ENCODE measurements at places on chromosomes 1 and 21.

- no peak for DNase-seq
Observed at GRCh38 chr1:78045926-78046778, at the start of gene GIPC2. Gene GIPC2 (plus strand): TSS chr1:78045966. CDS start chr1:78046095, 129 bp downstream.

GRCh38 chr21:25565272-25566211 lies 41.7 kb downstream of the MRPL39 start:
- no peak for DNase-seq

DNA sequence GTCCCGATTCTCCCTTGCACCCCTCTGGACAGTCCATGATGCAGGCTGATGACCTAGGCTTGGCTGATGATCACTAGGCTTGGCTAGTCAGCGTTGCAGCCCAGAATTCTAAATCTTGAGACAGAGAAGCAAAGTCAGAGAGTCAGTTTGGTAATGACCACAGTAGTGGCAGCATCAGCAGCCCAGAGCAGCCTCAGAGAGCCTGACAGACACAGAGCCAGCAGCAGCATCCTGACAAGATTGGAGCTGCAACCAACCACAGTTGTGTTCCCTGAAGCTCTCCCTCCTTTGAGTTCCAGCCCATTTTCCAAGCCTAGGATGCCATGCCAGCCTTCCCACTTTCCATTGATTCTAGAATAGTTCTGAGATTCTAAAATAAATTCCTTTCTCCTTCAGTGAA lies 16.8 kb upstream of the ITLN1 start:
- no peak for DNase-seq

DNA sequence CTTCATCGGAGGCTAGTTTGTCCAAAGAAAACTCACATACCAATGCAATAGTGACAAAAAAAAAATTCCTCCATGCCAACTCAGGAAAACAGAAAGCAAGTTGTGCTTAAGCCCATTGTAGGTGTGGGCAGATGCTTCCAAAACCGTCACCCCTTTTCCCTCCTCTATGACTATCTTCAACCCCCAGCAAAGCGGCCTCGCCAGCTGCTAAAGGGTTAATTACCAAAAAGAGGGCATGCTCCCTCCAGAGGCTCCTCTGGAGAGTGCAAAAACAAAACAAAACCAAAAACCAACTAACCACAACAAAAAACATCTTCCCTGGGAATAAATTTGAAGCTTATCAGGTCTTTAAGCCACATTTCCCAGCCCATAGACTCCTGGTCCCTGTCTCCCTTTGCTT lies 1.2 kb downstream of the LMOD1 start:
- DNase-seq, result no peak

GRCh38 chr1:46158312-46159281 lies 16.3 kb upstream of the TSPAN1 start:
- DNase-seq, result no peak

GRCh38 chr1:53182111-53182593 lies 14.5 kb upstream of the CPT2 start:
- peak; percentile 73 for DNase-seq

DNA sequence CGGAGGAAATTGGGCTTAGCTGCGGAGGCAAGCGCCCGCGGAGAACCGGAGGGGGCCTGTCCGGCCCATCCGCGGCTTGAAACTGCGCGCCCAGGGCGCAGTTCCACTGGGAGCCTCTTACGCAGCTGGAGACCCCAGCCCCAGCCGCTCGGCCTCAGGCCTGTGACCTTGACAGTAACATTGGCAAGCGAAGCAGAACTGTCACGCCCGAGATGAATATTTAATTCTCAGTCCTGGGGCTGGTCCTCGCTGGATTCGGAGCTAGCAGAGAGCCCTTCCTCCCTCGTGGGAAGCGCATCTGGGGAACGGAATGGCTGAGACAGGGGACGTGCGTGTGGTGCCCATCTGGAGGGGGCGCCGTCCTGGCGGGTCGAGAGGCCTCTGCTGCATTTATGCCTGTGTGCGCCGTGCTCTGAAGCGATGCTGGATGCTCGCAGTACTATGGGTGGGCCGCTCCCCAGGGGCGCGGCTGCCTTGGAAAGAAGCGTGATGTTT lies 928 bp downstream of the SLC6A17 start:
- DNase-seq, result no peak

DNA sequence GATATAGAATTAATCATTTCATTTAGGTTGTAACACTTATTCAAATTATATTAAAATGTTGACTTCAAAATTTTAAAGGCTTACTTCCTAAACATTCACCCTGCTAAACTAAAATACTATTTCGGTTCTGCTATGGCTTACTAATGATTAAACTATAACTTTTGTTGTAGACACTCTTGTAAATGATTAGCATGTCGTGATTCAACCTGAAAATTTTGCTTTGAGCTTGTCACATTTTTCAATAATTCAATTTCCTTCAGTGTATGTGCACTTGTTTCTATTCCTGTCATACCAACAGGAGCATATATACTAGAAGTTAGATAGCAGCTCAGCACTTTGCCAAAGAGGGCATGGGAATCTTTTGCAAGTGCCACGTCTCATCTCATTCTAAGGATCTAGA lies 1018.8 kb downstream of the AMY1C start:
- no peak for DNase-seq

GRCh38 chr1:64594446-64594845 lies 124.5 kb downstream of the CACHD1 start:
- DNase-seq, result no peak

- no peak for DNase-seq
Observed at GRCh38 chr1:68344208-68344607, 105.5 kb downstream of the RPE65 start.

DNA sequence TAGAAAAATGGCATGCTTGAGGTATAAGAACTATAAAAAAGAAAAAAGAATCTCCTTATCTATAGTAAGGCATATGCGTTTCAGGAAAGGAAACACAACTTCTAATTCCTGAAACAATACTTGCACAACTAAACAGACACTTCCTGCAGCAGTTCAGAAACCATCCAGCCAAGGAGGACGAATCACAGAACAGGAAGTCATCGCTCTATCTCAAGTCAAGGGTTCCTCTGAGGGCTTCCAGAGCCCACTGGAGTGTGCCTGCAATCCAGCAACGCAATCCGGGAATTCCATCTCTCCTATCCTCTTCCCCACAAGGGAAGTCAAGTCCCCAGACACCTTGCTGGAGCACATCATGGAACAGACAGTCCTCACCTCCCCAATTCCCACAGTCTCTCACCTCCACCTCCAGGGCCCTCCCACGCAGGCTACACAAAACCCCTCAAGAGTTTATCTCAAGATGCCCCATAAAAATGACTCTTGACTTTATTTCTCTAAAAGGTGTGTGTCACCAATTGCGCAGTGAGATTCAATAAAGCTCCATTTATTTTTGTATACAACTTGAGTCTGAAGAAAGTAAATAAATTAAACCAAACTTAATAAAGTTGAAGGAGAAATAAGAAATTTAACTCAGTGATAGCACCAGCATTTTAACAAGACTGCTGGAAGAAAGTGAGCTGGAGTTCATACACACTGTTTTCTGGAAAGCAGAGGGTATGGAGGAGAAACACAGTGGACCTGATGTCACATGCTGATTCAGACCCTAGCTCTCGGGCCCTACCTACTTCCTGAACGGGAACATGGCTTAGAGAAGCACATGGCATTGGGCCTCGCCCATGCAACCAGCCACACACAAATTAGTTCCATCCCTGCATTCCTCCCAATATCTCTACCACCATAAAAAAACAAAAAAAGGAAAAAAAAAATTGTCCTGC lies 39.9 kb downstream of the SIPA1L2 start:
- no peak for DNase-seq

GRCh38 chr1:228923973-228924686 lies 188.9 kb downstream of the RHOU start:
- DNase-seq, result no peak

DNA sequence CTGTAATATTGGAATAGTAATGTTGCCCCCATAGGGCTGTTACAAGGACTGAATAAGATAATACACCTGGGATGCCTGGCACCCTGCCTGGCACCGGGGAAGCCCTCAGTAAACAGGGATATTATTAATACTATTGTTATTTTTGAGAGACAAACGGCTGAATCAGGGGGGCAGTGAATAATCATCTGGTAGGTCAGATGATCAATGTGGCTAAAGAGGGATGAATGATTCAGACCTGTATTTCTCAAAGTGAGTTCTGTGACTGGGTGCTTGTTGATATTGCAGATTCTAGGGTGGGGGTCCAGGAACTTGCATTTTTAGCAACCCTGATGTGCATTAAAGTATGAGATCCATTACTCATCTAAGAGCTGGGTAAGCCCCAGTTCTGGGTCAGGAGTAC lies 46.2 kb upstream of the BCL10 start:
- DNase-seq, result no peak

DNA sequence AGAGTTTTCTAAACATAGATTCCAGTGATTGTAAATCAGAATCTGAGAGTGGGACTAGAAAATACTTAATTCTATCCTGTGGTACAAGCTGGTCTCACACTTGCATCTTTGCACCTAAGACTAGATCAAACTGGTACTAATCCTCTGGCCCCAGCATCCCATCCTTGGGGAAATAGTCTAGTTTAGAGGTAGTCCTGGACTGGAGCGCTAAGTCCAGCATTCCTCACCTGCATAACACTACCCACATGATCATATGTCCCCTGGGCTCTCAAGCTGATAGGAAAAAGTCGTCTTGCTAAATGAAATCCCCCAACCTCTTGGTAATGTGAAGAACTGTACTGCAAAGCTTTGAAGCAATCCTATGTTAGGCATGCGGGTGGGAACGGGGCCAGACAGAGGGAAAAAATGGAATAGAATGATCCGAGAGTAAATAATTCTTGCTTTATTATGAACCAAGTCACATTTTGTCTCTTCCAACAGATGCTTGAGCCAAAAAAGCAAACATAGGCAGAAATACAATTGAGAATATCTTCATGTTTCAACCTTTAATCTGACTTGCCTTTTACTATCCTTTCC lies 4.8 kb downstream of the COX20 start:
- DNase-seq, result no peak

DNA sequence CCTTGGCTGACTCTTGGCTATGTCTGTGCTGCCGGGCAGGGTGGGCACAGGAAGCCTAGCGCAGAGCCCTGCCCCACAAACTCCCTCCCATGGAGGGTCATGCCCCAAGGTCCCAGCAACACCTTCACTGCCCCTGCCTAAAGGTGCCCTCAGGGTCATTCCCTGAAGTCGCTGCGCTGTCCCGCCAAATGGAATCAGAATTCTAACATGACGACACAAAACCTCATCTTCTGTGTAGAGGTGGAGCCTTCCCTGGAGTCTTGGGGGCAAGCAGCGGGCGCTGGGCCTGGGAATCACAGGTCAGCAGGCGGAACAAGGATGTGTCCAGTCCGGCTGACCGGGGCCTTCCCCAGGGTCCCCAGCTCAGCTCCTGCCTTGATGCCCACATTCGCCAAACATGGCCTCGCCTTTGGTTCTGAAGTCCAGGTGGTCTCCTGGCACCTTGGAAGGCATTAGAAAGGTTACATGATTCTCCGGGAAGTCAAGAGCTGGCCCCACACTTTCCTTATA lies 17.3 kb downstream of the TMEM201 start:
- DNase-seq, result no peak

GRCh38 chr1:221543529-221544120 lies 198.3 kb downstream of the DUSP10 start:
- no peak for DNase-seq

DNA sequence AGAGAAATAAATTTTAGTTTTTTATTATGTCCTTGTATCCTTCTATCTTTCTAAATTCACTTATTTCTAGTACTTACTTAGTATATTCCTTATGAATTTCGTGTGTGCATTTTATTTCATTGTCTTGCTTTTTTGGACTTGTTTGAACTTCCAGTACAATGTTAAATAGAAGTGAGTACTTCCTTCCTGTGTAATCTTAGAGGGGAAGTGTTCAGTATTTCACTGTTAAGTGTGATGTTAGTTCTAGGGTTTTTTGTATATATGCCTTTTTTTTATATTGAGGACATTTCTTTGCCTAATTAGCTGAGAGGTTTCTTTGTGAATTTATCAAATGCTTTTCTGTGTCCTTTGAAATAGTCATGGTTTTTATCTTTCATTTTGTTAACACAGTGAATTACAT lies 10.7 kb downstream of the LYPLAL1 start:
- no peak for DNase-seq

GRCh38 chr1:227740401-227740960 lies 5.2 kb downstream of the SNAP47 start:
- DNase-seq, result no peak

DNA sequence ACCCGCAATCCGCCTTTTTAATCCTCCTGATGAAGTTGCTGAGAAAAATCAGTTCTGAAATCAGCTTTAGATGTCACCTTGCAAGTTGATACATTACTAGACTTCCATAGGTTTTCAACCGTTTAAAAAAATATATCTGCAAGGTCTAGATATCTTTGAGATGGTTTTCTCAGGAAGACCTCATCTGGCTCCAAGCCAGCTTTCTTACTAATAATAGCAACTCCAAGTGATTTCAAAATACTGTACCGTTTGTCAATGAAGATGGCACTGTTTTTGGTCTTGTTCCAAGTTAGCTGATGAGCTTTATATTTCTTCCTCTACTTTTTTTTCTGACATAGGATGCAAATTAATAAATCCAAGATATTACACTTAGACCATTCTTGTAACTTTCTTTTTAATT lies 40.3 kb downstream of the LRRC8C start:
- no peak for DNase-seq

GRCh38 chr1:87132284-87132870 lies 196.3 kb upstream of the LMO4 start:
- DNase-seq, result no peak

- no peak for DNase-seq
Observed at GRCh38 chr1:25996966-25997827, 666 bp downstream of the PAFAH2 start.

DNA sequence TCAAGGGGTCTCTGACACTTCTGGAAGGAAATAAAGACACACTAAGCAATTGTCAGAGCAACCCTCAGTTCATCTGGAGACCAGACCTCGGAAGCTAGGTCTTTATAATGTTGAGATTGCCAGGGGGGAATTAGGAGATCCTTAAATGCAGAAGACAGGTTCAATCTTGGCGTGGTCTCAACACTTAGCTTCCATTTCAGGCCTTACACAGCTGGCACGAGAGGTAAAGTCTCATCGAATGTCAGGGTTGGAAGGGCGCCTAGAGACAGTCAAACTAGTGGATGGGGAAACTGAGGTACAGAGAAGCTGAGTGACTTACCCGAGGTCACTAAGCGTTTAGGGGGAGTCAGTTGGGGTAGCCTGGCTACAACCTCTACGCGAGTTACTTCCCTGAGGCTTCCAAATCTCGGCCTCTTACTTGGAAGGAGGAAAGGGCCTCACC lies 562 bp upstream of the EPB41 start:
- DNase-seq, result no peak

DNA sequence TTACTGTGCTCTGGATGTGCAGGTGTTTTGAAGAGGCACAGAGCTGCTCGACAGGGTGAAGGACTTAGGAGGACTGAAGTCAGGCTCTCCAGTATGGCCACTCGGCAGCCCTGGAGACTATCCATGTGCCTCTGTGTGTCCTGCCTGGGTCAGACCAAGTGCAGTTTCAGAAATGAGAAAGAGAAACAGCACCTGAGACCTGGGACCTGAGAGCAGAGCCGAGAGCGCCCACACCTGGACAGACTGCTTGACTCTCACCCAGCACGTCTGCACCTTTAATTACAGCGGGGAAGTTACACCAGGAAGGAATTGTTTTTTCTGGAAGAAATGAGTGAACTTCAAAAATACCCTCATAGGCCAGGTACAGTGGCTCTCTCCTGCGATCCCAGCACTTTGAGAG lies 59.7 kb upstream of the COL6A1 start:
- no peak for DNase-seq
